ENCODE measurements at places on chromosomes 12 and 14.

GRCh38 chr14:19900999-19901398 is 19.4 kb upstream of the OR4K5 start:
- no peak for DNase-seq

DNA sequence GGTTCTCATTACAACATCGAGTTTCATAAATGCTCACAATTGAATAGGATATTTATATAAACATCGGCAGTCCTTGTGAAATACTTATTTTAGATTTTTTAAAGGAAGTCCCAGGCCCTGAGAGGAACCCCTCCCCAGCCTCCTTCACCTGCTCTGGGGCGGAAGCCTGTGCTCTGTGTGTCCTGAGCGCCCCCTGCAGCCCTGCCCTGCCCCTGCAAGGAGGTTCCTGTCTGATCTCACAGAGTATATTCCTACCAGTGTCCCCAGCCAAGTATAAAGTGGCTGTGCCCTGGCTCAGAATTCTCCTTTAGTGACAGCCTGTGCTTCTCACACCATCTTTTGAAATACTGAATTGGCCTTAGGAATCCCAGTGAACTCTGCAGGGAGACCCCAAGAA is 659.5 kb downstream of the TMEM121 start:
- DNase-seq, result peak; percentile 44

DNA sequence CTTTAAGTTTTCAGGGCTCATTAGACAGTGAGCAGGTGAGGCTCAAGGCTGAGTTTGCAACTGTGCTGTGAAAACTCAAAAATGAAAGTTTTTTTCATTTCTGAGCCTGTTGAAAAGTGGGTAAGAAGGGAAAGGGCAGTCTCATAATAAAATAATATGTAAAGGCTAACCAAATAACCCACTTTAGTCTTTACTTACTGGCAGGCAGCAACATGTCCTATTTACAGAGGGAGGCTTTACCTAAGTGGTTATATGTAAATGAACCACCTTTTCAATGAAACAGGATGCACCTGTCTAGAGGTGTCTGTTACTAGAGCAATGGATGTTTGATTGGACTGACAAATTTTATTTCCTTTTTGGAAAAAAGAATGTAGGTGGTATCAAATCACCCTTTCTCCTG is 158.0 kb downstream of the ETV6 start:
- no peak for DNase-seq

- DNase-seq, result no peak
These were observed 5.0 kb upstream of the PKP2 start for GRCh38 chr12:32901553-32901952.

DNA sequence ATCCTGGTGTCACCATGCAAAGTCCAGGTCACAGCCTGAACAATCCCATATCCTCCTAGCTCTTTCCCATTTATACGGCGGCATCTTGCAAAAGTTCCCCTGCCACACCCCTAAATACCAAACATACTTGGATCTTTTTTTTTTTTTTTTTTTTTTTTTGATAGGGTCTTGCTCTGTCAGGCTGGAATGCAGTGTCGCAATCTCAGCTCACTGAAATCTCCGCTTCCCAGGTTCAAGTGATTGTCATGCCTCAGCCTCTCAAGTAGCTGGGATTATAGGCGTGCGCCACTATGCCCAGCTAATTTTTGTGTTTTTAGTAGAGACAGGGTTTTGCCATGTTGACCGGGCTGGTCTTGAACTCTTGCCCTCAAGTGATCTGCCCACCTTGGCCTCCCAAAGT is 451.3 kb downstream of the GLT1D1 start:
- no peak for DNase-seq
